Testis (tissue), 5 donors: ENCODE measurements at places on chromosomes 16 and 17. TPM values are rescaled to one million over a fixed set of nuclear protein-coding genes. Genes with fewer than 3 reads are reported as not detected.

The GRAPL gene
- 2.2 TPM for total RNA-seq

The PPP1R1B gene
- 22.4 TPM for total RNA-seq

The TBC1D3 gene
- not detected for total RNA-seq

The CLEC18B gene
- total RNA-seq = 16.4 TPM

DNA sequence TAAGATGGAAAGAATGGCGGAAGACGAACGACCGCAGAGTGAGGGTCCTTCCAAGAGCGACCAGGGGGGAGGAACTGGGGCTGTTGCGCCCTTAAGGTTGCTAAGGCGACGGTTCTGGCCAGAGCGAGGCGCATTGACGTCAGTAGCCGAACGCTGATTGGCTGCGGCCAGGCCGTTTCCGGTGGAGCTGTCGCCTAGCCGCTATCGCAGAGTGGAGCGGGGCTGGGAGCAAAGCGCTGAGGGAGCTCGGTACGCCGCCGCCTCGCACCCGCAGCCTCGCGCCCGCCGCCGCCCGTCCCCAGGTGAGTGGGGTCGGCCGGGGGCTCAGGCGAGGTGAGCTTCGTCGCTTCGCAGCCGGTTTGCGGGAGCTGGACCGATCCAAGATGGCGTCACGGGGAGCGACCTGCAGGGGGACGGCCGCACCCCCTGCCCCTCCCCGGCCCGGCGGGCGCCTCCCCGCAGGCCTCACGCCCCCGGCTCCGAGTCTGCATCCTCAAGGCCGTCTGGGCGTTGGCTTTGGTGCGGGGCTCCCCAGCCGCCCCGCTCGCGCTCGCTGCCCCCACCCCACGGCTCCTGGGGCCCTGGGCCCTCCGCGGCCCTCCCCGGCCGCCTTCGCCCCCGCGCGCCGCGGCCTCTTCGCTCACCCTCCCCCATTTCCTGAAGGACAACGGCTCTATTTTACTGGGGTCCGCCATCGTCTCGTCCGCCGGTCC lies at the start of gene PRKAR1A:
Gene PRKAR1A, plus strand, starts transcription at position 184 of the 713 bp plus-strand sequence. CDS start 2,970 bp downstream, outside the sequence.
- peaks cover 44% of the 10 kb centered on the region for H3K4me1 ChIP-seq
- H3K36me3 ChIP-seq = no peaks in the 10 kb centered on the region
- peak; percentile 98 for DNase-seq
- peak within 1 kb of the TSS; percentile 98 for H3K4me3 ChIP-seq
- H3K27ac ChIP-seq = peak within 1 kb of the TSS; percentile 98
- no peaks in the 10 kb centered on the region for H3K27me3 ChIP-seq

DNA sequence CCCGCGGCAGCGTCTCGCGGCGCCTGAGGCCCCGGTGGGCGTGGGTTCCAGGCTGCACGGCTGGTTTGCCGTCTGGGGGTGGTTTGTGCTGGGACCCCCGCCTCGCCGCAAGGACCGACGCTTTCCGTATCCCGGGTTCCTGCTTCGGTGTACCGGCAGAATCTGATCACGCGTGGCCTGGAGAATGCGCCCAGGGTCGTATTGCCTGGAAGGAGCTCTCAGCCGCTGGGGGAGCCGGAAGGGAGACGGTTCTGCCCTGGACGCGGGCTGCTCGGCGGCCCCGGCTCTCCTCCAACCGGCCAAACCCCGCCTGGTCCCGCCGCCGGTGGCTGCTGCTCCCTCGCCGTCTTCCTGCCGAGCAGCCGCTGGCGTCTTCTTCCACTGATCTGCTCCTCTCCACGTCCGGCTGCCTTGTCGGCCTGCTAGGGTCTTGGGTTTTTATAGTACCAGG lies 39.8 kb downstream of the ZNF778 start:
- H3K27me3 ChIP-seq = no peaks in the 10 kb centered on the region
- no peaks in the 10 kb centered on the region for H3K36me3 ChIP-seq
- H3K4me1 ChIP-seq = peaks cover 11% of the 10 kb centered on the region
- H3K27ac ChIP-seq = no peak overlapping the region
- peak overlapping the region; percentile 49 for H3K4me3 ChIP-seq

GRCh38 chr17:83179374-83179773 lies 100.0 kb downstream of the METRNL start:
- DNase-seq = no peak
- no peaks in the 10 kb centered on the region for H3K27me3 ChIP-seq
- peaks cover 6% of the 10 kb centered on the region for H3K4me1 ChIP-seq
- H3K27ac ChIP-seq = no peak overlapping the region
- H3K36me3 ChIP-seq = no peaks in the 10 kb centered on the region

- no peak overlapping the region for H3K27ac ChIP-seq
- H3K36me3 ChIP-seq = no peaks in the 10 kb centered on the region
- peaks cover 24% of the 10 kb centered on the region for H3K4me1 ChIP-seq
- H3K27me3 ChIP-seq = no peaks in the 10 kb centered on the region
Measured at GRCh38 chr16:11400076-11400475, 54.8 kb downstream of the RMI2 start.

DNA sequence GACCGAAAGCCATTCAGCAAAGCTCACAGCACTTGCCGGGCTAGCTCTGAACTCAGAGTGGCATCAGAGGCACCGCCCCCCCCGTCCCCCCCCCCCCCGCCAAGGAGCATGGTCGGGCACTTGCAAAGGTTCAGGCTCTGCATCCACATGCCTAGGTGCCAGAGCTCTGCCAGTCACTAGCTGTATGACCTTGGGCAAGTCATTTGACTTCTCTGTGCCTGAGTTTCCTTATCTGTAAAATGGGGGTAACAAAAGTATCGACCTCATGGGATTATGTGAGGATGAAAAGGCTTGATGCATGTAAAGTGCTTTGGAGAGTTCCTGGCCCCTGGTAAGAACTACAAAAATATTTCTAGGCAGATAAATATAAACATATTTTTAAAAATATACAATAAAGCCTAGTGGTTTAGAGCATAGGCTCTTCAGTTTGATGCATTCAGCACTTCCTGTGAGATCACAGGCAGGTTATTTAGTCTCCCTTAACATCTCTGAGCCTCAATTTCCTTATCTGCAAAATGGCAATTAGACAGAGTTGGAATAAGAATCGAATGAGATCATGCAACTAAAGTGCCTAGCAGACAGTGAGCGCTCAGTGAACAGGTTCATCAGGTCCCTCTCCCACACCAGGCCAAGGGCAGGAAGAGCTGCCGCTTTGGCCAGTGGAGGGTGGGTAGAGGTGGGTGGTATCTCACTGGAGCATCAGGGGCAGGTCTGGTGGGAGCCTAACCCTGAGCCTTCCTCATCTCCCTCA lies 117.2 kb downstream of the CYLD start:
- no peak overlapping the region for H3K4me3 ChIP-seq
- H3K36me3 ChIP-seq = no peaks in the 10 kb centered on the region
- H3K27me3 ChIP-seq = no peaks in the 10 kb centered on the region
- no peak for DNase-seq
- H3K4me1 ChIP-seq = no peaks in the 10 kb centered on the region

DNA sequence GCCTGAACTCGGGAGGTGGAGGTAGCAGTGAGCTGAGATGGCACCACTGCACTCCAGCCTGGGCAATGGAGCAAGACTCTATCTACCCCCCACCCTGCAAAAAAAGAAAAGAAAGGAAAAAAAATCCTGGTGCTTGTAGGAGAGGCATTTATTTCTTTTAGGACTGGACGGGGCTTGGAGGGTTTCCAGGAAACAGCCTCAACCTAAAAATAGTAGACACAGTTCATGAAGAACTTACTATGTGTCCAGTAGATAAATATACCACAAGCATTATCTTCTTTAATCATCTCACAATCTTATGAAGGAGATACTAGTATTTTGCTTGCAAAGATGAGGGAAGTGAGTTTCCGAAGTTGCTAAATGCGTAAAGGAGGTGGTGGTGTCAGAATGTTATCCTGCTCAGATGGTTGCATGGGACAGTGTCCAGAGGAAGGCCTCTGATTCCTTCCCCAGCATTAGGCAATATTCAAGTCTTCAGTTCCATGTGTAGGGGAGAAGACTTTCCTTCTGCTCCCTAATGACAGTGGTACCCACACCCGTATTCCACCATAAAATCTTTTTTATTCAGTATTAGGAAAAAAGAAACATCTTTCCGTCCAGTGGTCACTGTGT lies 263.2 kb downstream of the WWOX start:
- H3K27ac ChIP-seq = no peak overlapping the region
- peak; percentile 19 for DNase-seq
- no peaks in the 10 kb centered on the region for H3K36me3 ChIP-seq

DNA sequence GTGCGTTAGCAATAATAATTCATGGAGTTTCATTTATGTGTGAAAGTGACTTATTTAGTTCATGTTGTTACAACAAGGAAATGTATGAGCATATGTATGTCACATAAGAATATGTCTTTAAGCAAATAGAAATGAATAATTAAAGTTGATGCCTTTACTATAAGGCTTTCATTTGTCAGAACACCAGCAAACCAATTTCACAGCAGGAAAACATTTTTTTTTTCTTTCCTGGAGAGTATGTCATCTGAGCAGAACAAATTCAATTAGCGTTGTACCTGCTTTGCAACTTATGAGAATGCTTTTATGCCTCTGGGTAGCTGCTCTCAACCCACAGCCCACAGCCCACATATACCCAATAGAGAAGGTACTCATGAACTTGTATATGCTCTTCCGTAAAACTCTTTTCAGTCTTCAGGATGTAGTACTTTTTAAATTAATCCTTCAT lies 26.3 kb upstream of the APOH start:
- no peak for DNase-seq
- no peak overlapping the region for H3K4me3 ChIP-seq
- no peaks in the 10 kb centered on the region for H3K27me3 ChIP-seq
- no peaks in the 10 kb centered on the region for H3K4me1 ChIP-seq

- no peaks in the 10 kb centered on the region for H3K27me3 ChIP-seq
- H3K36me3 ChIP-seq = no peaks in the 10 kb centered on the region
- H3K4me1 ChIP-seq = no peaks in the 10 kb centered on the region
- DNase-seq = no peak
- no peak overlapping the region for H3K4me3 ChIP-seq
Measured at GRCh38 chr17:55652825-55653224, 69.8 kb downstream of the TMEM100 start.

- no peak for DNase-seq
- H3K27me3 ChIP-seq = no peaks in the 10 kb centered on the region
- no peaks in the 10 kb centered on the region for H3K36me3 ChIP-seq
- no peak overlapping the region for H3K27ac ChIP-seq
- H3K4me1 ChIP-seq = no peaks in the 10 kb centered on the region
- H3K4me3 ChIP-seq = no peak overlapping the region
Measured at GRCh38 chr17:29945281-29945680, 3.8 kb downstream of the EFCAB5 start.

The VASN gene
- total RNA-seq = 125 TPM

GRCh38 chr17:80220736-80221215 lies 549 bp downstream of the SLC26A11 start:
- H3K4me1 ChIP-seq = peaks cover 12% of the 10 kb centered on the region
- peak; percentile 45 for DNase-seq

The KRTAP17-1 gene
- total RNA-seq = not detected

- peak overlapping the region; percentile 73 for H3K4me3 ChIP-seq
- no peaks in the 10 kb centered on the region for H3K27me3 ChIP-seq
- H3K36me3 ChIP-seq = no peaks in the 10 kb centered on the region
- no peak overlapping the region for H3K27ac ChIP-seq
- peaks cover 31% of the 10 kb centered on the region for H3K4me1 ChIP-seq
- DNase-seq = no peak
Measured at GRCh38 chr17:28811651-28812090, 30.9 kb downstream of the FAM222B start.

The HOXB4 gene
- total RNA-seq = 1.8 TPM

The KRTAP1-1 gene
- total RNA-seq = not detected
